Naive thymus-derived CD8-positive, alpha-beta T cell (primary cell): ENCODE measurements at places on chromosomes 7 and 10. TPM values are rescaled to one million over a fixed set of nuclear protein-coding genes. Genes with fewer than 3 reads are reported as not detected.

The JAKMIP3 gene
- not detected for polyA plus RNA-seq

The FAM25G gene
- not detected for polyA plus RNA-seq

The LSM8 gene
- polyA plus RNA-seq, result 47.3 TPM

The CFAP69 gene
- polyA plus RNA-seq, result not detected

The FAM24A gene
- not detected for polyA plus RNA-seq

The GBX1 gene
- not detected for polyA plus RNA-seq

The SPDYE8 gene
- not detected for polyA plus RNA-seq

The PON1 gene
- polyA plus RNA-seq, result not detected

The FEZF1 gene
- not detected for polyA plus RNA-seq

The PRR15 gene
- not detected for polyA plus RNA-seq
